ENCODE measurements at places on chromosomes 3 and 15.

DNA sequence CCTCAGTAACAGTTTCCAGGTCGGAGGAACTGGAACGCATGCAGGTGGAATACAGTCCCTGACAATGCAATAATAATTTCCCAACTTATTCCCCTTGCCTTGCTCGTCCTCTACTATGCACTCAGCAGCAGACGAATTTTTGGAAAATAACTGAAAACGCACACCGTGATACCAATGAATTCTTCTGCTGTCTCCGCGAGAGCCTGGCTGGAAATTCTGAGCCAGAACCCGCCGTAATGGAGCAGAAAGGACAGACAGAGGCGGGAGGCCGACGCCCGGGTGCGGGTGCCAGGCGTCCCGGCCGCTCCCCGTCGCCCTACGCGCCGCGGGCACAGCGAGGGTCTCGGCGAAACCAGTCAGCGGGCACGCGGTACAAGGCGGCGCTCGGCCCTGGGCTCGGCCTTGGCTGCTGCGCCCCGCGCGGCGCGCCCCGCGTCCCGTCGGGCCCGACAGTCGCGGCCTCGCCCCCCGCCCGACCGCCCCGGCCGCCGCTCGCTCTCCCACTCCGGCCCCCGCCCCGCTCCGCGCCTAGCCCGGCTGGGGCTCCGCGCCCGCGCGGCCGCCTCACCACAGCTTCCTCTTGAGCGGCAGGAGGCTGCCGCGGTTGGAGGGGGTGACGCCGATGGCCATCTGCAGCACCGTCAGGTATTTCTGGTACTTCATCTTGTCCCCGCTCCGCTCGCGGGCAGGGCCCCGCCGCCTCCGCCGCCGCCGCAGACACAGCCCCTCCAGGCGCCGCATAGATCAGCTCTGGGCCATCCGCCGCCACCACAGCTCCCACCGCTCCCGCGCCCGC, 114.5 kb upstream of the GOLGA8J start:
- DNase-seq: peak; percentile 70

DNA sequence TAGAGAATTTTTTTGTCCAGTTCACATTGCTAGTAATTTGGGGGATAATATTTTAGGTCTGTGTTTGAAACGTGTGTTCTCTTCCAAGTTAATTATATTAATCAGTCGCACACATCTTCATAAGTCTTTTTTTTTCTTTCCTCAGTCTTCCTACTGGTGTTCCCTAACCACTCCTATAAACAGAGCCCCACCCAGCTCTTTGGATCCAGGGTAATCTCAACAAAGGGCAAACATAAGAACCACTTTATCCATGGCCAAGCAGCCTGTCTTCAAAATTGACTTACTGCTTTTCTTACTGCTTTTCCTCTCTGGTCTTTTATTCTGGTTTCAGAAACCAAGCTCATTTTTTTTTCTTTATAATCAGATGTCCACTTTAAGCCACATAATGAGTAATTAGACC, 266.8 kb upstream of the NECTIN3 start:
- DNase-seq: no peak

GRCh38 chr3:25707268-25707926, 42.7 kb upstream of the TOP2B start:
- DNase-seq: no peak

GRCh38 chr3:52091586-52092270, 35.4 kb upstream of the DUSP7 start:
- no peak for DNase-seq

- no peak for DNase-seq
Observed at GRCh38 chr15:85452436-85452835, 72.0 kb downstream of the AKAP13 start.

DNA sequence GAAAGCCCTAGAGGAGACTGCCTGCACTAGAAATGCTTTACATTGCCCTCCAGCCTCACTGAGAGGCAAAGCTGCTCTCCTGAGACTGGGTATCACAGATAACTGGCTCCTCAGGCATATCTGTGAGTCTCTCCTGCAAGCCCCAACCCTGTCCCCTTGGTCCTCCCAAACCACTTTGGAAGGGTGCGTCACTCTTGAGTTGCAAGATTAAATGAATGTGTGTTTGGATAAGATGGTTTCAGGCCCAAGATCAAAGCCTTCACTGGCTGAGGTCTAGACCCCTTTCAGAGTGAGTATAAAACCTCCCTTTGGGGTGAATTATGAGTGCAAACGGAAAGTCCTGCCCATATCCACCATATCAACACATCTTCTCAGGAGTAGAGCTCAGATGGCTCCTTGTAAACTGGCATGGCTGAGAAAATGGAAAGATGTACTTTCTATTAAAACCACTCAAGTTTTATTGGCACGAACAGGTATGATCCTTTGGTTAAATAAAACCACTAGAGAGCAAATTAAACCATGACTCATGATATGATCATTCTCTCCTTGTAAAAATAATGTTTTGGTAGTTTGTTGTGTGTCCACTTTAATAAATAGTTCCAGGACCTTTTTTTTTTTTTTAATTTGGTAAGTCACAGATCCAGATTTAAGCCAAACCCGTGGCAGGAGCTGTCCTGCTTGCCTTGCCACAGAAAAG, 164.0 kb downstream of the CHST2 start:
- DNase-seq: no peak

DNA sequence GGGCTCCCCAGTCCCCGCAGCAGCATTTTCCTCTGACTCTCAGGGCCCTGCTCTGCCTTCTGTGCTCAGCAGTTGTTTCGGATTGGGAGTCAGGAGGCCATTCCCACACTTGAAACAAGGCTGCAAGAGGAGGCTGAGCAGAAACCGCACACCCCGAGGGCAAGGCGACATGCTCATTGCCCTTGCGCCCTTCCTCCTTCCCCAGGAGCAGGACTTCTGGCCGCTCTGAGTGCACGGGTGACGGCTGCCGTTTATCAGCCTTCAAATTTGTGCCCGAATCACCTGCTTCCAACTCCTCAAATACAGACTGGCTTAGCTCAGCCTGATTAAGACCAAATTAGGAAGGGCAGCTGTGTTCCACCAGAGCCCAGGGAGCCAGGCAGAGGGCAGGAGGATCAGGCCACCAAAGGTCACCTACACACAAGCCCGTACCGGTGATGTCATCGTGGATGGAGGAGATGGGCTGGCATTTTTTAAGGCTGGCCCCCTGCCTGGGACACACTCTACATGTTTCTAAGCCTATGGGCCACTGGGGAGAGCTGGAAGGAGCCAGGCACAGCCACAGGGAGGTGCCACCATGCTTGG, 38.1 kb downstream of the TM2D3 start:
- no peak for DNase-seq

DNA sequence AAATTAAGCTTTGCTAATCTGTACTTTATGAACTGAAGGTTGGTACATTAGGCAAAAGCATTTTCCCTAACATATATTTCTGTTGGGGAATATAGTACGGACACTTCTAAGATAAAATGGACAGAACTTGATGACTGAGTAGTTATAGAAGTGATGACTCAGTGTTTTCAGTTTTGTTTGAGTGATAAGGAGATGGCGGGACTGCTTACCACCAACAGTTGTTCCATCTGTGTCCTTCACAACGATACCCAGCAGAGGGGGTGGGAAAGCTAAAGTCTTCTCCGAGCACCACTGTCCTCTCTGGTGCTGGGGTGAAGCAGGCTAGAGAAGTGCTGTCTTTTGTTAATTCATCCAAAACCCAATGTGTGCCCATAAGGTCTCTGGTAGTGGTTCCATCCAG, 195.8 kb downstream of the CD47 start:
- no peak for DNase-seq

DNA sequence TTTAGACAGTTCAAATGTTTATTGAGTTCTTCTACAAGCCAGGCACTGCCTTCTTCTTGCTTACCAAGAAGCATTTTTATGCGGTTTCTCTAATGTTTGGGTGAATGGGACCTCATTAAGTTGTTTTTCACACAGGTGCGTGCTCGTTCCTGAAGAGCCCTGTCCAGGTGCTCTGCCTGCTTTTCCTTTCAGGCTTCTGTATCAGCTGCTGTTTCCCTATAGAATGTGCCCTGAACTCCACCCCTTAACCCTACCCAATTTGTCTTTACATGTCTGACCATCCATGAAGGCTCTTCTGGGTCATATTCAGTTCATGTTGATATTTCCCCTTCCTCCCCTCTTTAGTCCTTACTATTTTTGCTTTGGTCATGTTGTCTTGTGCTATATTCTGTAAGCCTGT, 22.4 kb upstream of the GOLGA6L10 start:
- no peak for DNase-seq

DNA sequence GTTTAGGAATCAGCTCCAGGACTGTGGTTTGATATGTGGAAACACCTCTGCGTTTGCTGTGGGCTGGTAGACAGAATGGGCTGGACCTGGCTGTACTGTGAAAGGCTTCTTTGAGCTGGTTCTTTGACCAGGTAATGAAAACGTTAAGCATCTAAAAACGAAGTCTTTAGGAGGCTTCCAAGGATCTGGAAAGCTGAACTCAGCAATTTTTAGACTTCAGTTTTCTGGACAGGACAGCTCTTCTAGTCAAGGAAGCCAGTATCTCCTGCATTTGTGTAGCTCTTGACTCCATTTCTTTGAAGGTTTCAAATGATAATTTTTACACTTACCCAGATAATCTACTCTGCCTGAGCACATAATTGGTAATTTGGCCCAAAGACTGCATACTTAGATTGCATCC, 25.5 kb downstream of the MAP2K1 start:
- DNase-seq: no peak

- DNase-seq: no peak
Observed at GRCh38 chr3:149114458-149114857, 15.0 kb upstream of the HPS3 start.

DNA sequence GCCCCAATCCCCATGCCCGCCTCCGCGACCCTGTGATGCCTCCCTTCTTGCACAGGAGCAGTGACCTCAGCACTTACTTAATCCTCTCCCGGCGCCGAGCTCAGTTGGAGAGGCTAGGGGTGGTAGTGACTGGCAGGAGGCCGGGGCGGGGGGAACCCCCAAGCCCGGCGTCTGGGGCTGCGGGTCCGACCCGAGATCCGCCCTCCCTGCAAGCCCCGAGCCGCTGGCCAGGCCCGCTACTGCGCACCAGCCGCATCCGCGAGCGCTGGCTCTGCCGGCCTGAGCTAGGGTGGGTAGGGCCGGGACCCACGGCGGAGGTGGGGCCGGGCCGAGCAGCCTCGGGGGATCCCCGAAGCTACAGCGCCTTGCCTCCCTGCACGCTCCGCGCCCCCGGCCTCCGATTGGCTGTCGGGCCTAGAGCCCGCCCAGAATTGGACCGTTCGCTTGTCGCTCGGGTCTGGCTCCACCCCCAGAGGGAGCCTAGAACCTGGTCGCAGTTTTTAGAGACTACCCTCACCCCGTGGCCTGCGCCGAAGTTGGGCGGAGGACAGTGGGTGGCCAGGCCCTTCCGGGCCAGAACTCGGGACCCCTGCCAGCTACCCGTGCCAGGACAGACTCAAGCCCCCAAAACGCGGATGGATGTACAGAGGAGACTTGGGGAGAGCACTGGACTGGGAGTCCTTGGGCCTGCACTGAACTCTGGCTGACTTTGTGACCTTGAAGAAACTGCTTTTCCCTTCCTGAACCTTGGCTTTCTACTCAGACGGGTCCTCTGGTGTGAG, at the start of gene C3orf18:
C3orf18 (minus strand) TSS at position 362 of the 782 bp plus-strand sequence. CDS start 2,048 bp downstream, outside the sequence.
- peak; percentile 90 for DNase-seq

GRCh38 chr3:131505421-131505820, 2.6 kb upstream of the MRPL3 start:
- DNase-seq: no peak

DNA sequence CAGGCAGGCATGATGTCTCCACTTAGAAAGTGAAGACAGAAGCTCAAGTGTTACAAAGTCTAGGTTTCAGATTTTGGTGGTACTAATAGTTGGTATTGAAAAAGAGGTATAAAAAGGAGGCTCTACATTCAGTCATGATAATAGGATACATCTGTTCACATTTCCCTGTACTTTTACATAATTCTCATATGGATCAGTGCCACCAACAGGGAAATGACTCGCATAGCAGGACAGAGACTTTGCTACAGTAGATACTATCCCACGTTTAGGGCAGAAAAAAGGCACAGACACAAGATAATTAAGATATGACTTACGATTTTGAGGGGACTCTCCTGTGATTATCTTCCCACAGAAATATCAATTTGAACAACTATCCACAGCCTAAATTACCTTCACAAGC, 1062.9 kb upstream of the EPHA6 start:
- DNase-seq: no peak

GRCh38 chr3:141901914-141902313, 25.5 kb downstream of the ATP1B3 start:
- DNase-seq: no peak

DNA sequence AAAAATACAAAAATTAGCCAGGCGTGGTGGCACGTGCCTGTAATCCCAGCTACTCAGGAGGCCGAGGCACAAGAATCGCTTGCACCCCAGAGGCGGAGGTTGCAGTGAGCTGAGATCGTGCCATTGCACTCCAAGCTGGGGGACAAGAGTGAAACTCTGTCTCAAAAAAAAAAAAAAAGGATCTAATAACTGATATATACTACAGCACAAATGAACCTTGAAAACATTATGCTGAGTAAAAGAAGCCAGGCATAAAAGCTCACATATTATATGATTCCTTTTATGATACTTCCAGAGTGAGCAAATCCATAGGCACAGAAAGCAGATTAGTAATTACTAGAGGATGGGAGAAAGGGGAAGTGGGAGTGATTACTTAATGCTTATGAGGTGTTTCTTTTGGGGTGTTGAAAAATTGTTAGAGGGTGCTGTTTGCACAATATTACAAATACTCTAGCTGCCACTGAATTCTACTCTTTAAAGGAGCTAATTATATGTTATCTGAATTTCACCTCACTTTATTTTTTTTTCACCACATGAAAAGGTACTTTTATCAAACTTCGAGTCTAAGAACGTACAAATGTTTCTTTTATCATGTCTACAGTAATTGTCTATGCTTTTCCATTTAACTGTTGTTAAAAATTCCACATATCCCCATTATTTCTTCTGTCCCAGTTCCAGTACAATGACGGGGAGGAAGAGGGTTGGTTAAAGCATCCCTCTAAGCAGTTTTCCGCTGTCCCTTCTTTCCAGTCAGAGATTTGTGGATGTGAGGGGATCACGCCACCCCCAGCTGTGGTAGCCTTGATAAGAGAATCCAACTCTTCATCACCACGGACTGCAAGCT, 77.7 kb upstream of the FAM174B start:
- DNase-seq: no peak

DNA sequence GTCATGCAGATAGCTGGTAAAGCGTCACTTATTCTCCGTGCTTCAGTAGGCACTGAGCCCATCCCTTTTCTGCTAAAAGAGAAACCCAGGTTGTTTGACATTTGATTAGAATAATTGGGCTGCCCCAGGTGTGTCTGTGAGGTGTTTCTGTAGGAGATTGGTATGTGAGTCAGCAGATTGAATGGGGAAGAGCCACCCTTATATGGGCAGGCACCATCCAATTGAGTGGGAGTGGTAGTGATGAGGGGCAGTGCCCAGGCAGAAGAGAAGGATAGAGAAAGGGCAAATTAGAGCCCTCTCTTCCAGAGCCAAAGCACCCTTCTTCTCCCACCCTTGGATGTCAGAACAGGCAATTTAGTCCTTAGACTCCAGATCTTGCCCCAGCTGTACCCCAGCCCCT, 384.3 kb upstream of the GBE1 start:
- no peak for DNase-seq

- DNase-seq: peak; percentile 75
Observed at GRCh38 chr3:126858887-126859286, 124.0 kb upstream of the PLXNA1 start.

- no peak for DNase-seq
Observed at GRCh38 chr3:127423856-127424765, 136.3 kb upstream of the PRR20G start.
